ENCODE measurements at places on chromosomes 6 and 20.

DNA sequence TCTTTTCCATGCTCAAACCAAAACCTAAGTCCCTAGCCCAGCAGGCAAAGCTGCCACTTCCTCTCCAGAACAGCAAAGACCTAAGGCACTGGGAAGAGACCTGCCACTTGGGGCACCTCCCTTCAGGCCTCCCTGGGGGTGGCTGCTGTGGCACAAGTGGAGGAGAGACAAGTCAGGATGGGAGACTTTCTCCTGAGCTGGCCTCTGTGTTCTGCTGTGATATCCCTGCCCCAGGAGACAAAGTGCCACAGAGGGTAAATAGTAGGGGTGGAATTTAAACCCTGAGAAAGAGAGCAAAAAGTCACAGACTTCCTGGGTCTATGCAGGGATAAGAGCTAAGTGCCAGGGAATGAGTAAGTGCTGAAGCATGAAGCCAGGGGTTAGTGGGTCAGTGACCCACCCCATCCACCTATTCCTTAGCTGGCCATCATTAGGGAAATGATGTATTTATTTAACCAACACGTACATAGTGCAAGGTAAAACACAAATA lies 84.2 kb downstream of the MRPL14 start:
- no peak for DNase-seq

DNA sequence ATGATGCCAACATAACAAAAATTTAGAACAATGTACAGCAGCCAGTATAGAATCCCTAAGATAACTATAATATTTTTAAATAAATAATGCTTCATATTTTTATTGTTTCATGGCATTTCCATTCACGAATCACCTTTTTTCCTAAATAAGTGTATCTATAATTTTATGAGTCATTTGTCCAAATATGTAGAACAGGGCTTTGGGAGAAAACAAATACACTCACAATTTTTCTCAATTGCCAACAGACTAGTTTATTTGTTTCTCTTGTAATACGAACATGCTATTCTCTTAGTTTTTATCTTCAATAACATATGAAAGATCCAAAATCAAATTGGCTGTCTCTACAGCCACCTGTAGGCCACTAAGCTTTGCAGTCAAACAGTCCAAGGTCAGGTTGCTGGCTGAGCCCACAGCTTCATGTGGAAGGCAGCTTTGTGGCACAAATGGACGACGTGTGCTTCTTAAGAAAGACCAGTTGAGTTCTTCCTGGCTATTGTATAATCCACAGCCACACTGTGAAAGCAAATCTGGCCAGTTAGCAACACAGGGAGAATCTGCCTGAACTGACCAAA lies 29.0 kb downstream of the MKKS start:
- DNase-seq: no peak

GRCh38 chr6:127397729-127398630 lies 54.6 kb upstream of the ECHDC1 start:
- no peak for DNase-seq

GRCh38 chr6:70282919-70283461 lies 19.9 kb downstream of the COL9A1 start:
- no peak for DNase-seq

DNA sequence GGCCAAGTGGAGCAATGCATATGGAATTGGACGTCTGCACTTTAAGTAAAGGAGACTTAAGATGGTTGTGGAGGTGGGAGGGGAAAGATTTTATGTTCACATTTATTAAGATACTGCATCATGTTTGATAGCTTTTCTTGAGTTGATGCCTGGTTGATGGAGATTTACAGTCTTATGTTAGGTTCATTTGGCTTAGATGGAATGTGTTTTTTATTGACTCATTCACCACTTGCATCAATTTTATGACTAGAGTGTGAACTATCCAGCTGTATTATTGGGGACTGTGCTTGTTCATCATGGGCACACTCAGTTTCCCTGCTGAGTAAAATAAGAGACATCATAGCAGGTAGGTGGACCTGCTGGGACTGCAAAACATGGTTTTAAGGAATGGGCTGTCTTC lies 91.2 kb upstream of the SCP2D1 start:
- no peak for DNase-seq

GRCh38 chr6:117142995-117143394 lies 122.4 kb upstream of the VGLL2 start:
- no peak for DNase-seq

GRCh38 chr20:62927128-62927705 lies 912 bp upstream of the DIDO1 start:
- no peak for DNase-seq

- peak; percentile 25 for DNase-seq
These were observed 6.3 kb downstream of the ADTRP start for GRCh38 chr6:11772109-11772825.
